CD4-positive, alpha-beta T cell treated with Interleukin-10 for 1 hour (primary cell): ENCODE measurements at places on chromosomes 6 and 20.
A peak's percentile ranks its signal among the peaks of the same experiment; 100 is the strongest.

DNA sequence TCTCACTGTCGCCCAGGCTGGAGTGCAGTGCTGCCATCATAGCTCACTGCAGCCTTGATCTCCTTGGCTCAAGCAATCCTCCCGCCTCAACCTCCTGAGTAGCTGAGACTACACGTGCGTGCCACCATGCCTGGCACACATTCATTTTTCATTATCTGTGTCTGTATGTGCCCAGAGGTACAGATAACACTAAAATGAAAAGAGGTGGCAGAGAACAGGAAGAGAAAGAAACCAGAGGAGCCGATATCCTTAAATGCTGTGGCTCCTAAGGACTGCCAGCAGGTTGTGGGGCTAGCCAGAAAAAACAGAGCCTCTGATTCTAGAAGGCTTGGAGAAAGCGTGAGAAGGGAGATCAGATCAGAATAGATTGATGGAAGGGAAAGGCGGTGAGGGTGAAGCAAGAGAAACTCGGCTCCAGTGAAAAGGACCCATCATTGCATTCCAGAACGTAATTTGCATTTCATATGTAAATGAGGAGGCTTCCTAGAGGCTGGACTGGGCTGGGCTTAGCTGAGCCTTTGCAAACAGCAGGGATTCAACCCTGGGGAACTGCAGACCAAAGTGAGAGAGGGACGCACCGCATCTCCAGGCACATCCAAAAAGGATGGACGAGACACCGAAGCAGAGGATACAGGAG lies 64.2 kb downstream of the GCNT2 start:
- no peak for DNase-seq

DNA sequence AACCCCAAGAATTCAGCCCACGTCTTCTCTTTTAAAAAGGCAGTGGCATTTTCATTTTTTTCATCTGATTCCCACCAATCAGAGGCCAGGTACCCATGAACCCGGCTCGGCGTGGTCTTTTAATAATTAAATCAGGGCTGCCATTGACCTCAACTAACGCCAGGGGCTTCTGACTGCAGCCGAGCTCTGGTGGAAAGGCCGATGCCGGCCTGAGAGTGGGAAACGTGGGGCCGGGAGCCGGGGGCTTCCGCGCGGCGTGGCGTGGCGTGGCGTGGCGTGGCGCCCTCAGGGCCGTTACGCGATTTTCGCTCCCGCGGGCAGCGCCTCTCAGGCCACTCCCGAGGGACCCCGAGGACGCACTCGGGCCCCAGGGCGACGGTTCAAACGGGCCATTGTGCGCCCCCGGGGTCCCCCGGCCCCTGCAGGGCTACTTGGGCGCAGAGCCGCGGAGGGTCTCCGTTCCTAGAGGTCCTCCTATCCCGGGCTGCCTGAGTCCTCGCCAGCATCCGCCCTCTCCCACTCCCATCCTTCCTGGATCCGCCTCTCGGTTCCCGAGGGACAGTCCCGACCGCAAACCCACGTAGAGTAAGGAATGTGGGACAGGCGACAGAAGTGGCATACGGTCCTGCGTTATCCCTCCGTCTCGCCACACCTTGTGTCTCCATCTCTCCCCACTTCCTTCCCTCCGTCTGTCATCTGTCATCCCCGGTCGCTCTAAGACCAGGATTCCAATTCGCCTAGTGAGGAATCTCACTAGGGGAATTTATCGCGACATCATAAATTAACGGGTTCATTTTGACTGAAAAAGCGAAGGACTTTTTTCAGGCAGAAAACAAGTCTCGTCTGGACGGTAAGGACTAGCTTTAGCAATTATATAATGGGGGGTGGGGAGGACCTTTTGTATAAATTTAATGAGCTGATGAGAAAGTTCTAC lies 876 bp upstream of the TBPL1 start:
- peak; percentile 79 for DNase-seq

DNA sequence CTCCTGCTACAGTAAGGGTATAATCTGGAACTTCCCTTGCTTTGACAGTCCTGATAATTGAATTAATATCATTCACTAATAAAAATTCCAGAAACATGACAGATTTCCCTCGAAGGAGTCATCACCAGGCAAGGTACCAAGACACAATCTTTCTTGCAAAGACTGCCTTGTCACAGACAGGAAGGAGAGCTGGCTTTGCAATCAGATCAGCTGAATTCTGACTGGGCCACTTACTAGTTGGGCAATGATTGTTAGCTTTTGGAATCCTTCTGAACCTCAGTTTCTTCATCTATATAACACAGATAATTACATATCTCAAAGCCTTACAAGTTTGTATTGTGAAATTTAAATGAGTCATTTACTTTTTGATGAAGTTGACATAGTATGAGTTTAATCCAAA lies 344.2 kb downstream of the RFPL4B start:
- DNase-seq, result no peak

- DNase-seq, result no peak
Measured at GRCh38 chr6:45724511-45724910, 291.1 kb downstream of the CLIC5 start.

GRCh38 chr6:154649721-154650120 lies 83.5 kb upstream of the SCAF8 start:
- DNase-seq, result no peak

- no peak for DNase-seq
Measured at GRCh38 chr6:156873654-156874380, 96.6 kb downstream of the ARID1B start.

DNA sequence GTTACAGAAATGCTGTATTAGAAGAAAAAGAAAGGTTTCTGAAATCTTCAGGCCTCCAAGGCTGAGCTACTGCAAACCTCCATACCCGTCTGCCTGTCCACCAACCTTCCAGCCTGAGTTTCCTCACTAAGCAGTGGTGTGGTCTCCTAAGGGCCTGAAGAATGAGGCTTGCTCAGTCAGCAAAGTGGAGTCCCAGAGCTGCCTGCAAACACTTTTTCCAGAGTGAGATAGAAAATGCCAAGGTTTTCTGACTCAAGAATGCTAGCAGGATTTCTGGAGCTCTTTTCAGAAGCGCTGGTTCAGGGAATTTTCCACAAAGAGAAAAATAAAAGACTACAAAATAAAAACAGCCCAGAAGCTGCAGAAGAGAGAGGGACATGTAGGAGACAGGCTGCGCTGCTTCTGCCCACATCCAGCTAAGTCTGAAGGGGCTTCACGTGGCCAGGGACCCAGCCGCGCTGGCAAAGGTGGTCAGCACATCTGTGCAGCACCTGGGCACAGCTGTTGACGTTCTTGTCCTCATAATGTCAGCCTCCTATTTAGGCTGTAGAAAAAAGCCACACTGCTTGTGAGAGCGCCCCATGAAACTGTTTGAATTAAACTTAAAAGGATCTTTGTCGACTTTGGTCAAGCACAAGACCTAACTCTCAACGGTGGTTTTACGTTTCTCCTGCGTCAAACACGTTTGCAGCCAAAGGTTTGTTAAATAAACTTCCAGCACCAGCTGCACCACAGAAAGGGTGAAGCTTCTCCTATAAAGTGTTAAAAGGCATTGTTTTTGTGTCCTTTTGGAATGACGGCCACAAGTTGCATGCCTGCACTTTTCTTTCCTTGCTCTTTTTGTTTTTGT lies 209.0 kb downstream of the THBS2 start:
- no peak for DNase-seq

GRCh38 chr20:52083627-52084232 lies 107.8 kb downstream of the ZFP64 start:
- peak; percentile 47 for DNase-seq

GRCh38 chr20:57838670-57839151 lies 128.9 kb upstream of the PMEPA1 start:
- DNase-seq, result no peak

- DNase-seq, result no peak
Measured at GRCh38 chr6:111774346-111774703, 98.9 kb downstream of the FYN start.

- DNase-seq, result no peak
Measured at GRCh38 chr20:39117491-39117890, 155.3 kb downstream of the DHX35 start.

GRCh38 chr6:20417819-20418218 lies 16.1 kb downstream of the E2F3 start:
- no peak for DNase-seq

DNA sequence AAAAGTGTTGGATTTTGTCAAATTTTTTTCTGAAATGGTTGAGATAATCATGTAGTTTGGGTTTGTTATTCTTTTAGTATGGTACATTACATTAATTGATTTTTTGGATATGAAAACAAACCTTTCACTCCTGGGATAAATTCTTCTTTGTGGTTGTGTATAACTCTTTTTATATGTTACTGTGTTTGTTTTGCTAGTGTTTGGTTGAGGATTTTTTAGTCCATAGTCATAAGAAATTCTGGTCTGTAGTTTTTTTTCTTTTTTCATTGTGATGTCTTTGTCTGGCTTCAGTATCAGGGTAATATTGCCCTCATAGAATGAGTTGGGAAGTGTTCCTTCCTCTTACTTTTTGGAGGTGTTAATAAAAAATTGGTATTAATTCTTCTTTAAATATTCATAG lies 122.2 kb upstream of the ATXN1 start:
- DNase-seq, result no peak

- no peak for DNase-seq
Measured at GRCh38 chr6:54617730-54618129, 228.8 kb upstream of the FAM83B start.

DNA sequence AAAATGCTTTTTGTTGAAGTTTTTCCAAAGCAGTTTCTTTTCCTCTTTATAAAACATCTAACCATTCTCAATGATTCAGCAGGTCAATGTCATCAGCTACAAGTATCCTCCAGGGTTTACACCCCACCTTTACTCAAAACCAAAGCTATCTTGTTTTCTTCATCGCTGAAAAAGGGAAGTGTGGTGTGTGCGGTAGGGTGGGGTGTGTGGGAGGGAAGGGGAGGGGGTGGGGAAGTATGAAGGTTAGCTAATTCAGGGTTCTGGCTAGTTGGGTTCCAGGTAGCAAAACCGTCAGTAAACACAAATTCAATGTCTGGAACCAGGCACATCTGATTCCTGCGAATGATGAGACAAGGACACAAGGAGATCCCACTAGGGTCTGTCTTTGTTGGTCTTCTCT lies 189.6 kb downstream of the GJA10 start:
- DNase-seq, result peak; percentile 63

GRCh38 chr20:57672164-57672563 lies 37.7 kb downstream of the PMEPA1 start:
- DNase-seq, result no peak

- peak; percentile 82 for DNase-seq
Measured at GRCh38 chr6:1524040-1524480, 85.7 kb upstream of the FOXC1 start.

DNA sequence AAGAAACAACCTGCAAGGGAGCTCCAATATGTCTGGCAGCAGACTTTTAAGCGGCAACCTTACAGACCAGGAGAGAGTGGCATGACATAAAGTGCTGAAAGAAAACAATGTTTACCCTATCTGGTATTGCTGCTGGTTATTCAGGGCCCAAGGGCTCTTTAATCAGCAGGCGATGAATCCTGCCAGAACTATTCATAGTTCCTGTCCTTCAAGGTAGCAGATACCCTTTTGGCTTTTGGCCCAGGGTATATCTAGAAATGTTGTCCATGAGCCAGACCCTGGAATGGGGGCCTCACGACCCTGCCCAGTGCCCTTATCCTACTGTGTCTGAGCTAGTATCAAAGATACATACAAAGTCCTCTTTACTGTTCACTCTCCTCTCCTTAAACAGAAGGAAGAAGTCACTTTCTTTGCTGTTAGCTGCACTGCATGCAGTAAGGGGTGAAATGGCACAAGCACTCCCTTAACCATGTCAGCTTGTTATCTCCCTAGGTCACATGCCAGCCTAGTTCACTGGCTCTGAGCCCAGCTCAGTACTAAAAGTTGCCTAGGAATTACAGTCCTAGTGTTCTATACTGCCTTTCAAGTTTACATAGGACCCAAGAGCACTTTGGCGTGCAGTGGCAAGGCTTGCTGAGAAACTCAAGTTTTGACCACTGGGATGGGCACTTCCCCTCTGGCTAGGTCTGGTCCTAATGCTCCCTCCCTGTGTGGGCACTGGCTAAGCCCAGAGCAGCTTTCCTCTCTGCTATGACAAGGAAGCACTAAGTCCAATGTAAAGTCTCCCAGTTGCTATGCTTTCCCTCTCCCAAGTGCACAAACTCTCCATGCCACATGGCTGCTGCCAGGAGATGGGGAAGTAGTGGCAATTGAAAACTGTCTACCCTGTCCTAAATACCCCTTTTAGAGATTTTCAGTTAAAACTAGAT lies 122.0 kb downstream of the HTR1B start:
- DNase-seq, result no peak

- DNase-seq, result no peak
Measured at GRCh38 chr6:78570044-78570443, 297.3 kb upstream of the IRAK1BP1 start.

DNA sequence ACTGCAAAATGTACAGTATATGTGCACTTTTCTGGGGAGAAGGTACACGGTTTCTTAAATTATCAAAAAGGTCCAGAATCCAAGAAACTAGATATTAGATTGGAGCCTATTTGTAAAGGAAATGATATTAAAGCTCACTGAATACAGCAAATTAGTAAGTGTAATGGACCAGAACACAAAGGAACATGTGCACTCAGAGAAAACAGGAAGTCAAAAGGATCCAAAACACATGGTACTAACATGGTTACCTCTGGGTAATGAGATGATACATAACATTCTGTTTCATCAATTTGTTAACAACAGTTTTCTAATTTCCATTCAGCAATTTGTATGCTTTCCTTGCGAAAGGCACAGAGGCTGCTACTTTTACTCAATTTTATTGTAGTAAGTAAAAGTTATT lies 18.7 kb downstream of the ZNF322 start:
- DNase-seq, result no peak

DNA sequence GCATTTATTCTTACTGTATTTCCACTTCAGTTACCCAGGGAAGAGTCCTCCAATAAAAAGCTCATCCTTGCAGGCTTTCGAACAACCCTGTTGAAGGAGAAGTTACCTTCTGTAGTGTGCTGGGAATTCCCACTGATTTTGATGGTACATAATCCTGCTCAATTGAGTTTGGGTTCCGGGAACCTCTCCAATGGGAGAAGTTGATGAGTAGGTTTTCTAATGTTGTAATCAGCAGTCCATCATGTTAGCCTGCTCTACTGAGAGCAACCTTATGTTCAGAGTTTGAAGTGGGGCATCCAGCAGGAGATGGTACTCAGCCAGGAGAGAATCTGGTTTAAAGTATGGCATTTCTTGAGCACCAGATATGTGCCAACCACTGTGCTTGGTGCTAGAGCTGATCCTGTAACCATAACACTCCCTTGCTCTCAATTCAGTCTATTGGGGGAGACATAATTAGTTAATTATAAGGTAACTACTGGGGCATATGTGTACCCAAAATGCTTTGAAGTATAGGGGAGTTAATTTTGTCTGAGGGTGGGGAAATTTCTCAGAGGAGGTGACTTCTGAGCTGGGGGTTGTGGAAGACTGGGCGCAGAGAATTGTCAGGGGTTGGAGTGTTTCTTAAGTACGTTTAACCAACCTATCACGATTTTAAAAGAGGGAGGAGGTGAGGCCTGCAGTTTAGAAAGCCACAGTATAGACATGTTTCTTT lies 2.1 kb downstream of the TOP1 start:
- DNase-seq, result no peak

GRCh38 chr6:67698534-67698933 lies 936.5 kb upstream of the ADGRB3 start:
- DNase-seq, result no peak

DNA sequence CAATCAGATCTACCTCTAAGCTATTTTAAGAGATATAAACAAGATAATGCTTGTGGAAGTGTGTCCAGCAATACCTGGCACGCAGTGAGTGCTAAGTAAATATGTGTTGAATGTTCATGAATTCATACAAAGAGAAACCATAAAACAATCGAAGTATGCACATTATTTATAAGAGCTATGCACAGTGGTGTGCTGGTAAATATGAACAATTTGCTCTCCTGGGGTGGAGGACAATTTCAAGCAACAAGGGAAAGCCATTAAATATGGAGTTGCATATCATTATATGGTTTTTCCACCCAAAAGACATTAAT lies 526.6 kb upstream of the MARCKS start:
- DNase-seq, result no peak
